ENCODE measurements at places on chromosomes 6 and 20.

GRCh38 chr20:33733654-33734576 lies 2.1 kb downstream of the ZNF341 start:
- no peak for DNase-seq

DNA sequence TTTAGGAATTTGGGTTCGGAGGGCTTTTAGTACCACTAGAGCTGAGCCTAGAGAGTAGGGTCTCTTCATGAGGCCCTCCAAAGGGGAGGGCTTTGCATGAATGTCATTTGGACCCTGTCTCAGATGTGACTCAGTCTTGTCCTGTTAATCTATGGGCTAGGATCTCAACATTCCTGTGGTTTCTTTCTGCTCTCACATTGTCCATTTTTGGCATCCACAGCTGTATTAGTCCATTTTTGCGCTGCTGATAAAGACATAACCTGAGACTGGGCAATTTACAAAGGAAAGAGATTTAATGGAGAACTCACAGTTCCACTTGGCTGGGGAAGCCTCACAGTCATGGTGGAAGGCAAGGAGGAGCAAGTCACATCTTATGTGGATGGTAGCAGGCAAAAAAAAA lies 61.0 kb downstream of the CRYBG1 start:
- no peak for DNase-seq

DNA sequence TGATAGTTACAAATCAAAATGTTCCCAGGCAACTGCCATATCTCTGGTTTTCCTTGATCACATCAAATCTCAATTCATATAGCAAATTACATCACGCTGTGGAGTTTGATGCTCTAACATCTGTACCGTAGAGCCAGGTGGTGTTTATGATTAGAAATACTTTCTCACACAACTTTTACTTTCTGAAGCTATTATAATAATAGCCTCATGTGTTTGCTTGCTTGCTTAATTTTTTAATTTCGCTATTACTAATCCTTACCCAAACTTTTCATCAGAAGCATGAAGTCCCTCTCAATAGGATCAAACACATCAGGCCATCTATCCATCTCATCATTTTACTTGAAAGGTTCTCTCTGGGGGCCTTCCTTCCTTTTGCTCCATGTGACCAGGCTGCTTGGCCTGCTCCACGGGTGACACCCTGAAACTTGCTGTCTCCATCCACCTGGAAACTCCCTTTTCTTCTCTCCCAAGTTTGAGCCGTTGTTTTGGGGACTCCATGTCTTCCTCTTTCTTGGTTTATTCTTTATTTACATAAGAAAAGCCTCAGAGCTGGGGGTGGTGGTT lies 75.4 kb downstream of the ADAT2 start:
- no peak for DNase-seq

GRCh38 chr6:36642913-36643817 lies 35.3 kb upstream of the CDKN1A start:
- DNase-seq, result no peak

GRCh38 chr6:92767101-92767500 lies 652.3 kb downstream of the EPHA7 start:
- no peak for DNase-seq

DNA sequence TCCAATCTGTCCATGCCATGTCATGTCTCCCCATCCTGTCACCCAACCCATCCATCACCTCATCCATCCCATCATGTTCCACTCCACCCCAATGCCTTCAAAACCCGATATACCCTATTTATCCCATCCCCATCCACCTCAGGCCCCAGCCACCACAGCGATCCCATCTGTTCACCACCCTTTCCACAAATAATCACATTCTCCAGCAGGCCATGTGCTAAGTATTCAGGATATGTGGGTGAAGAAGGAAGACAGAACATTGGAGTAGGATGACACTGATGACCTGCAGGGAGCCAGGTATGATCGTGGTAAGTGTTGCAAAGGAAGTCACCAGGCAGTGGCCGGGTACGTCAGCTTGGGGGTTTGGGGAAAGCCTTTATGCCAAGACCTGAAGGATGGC lies 48.8 kb downstream of the NPEPL1 start:
- no peak for DNase-seq

- no peak for DNase-seq
Observed at GRCh38 chr6:2659882-2660281, 90.8 kb downstream of the MYLK4 start.

- no peak for DNase-seq
Observed at GRCh38 chr20:40986774-40987173, 41.8 kb upstream of the TOP1 start.

- DNase-seq, result peak; percentile 4
Observed at GRCh38 chr6:142746524-142746923, 198.5 kb downstream of the HIVEP2 start.

DNA sequence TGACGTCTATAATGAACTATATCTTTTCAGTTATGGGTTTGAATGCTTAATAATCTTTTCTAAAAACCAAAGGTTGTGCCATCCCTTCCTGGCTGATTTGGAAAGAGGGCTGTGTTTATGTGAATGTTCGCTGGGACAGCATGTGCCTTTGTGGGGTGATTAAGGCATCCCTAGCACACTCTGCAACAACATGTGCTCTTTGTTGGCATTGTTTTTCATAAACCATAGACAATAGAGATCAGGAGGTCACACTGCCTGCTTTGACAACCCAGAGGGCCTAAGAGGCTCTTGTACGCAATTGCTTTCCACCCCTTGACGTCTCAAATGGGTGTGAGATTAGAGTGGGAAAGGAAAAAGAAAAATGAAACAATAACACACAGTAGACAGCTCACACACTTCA lies 116.0 kb downstream of the LRRC1 start:
- no peak for DNase-seq

GRCh38 chr6:111199935-111200334 lies 112.6 kb downstream of the SLC16A10 start:
- no peak for DNase-seq

DNA sequence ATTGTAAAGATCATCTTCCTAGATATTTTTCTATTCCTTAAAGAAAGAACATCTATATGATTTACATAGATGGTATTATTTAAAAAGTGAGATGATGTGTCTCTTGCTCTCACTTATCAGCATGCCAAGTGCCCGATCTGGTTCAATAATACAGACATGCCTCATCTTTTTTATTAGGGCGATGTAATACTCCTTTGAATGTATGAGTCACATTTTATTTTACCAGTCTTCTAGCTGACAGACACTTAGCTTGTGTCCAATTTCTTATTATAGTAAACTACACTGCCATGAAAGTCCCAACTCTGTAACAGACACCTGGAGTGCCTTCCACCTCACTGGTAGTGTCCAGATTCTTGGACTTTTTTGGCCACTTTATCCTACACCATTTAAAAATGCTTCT lies 586.6 kb upstream of the BTBD3 start:
- DNase-seq, result no peak

DNA sequence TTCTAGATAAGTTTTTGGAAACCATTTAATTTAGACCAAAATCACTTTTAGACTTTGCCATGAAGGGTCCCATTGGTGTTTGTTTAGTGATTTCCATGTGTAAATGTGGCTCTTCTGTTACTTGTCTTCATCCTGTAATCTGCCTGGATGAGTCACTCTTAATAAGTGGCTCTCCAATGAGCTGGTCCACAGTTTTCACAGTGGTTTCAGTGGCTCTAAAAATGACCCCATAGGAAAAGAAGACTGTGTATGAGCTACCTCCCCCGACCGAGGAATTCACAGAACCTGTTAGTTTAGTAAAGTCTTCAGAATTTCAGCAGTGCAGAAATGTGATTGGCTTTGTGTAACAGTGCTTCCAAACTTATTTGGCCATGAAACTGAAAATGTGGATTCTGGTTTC lies 492.0 kb upstream of the MARCKS start:
- DNase-seq, result no peak

DNA sequence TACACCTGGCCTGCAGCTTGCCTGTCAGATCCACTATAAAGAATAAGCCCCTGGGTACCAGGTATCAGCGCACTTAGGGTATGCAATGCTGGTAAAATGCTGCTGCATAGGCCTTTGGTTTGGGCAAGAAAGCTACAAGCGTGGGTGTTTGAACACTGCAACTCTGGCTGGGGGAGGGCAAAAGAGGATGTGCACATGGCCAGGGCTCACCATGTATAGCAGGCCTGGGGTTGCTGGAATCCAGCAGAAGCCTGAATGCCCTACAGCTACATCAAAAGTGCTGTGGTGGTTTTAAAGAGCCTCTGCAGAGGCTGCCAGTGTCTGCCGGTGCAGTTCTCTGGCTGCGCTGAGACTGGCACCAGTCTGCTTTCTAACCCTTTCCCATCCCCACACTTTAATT lies 51.7 kb downstream of the UQCC1 start:
- no peak for DNase-seq

DNA sequence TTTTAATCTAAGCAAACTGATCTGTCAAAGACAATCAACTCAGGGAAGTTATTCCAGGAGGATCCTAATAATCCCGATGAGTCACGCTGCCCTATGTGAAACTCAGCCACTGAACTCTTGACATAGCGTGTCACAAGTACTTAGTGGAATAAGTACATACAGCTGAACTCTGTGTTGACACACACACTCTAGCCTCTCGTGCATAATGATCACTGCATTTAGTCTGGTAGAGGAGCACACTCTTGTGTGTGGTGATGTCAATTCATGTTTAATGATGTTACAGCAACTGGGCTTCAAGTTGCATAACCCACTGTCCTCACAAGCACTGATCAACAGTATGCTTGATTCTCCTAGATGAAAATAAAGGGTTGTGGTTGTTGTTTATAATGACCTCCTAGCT lies 148.3 kb downstream of the HACE1 start:
- no peak for DNase-seq

DNA sequence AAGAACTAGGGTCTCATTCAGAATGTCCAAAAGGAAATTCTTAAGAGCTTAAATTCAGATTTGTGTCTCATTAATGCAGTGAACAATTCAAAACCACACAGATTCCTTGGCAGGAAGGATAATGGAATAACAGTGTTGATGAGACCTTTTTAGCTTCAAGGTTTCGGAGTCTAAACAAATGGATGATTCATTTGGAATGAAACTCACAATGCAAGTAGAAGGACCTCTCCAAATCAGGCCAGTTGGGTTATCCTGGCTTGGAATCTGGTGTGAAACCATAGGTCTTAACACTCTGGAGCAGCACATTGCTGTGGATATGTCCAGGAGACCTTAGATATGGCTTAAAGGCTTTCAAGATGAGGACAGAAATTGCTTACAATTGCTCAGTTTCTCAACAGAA lies 44.9 kb downstream of the KCTD20 start:
- no peak for DNase-seq

DNA sequence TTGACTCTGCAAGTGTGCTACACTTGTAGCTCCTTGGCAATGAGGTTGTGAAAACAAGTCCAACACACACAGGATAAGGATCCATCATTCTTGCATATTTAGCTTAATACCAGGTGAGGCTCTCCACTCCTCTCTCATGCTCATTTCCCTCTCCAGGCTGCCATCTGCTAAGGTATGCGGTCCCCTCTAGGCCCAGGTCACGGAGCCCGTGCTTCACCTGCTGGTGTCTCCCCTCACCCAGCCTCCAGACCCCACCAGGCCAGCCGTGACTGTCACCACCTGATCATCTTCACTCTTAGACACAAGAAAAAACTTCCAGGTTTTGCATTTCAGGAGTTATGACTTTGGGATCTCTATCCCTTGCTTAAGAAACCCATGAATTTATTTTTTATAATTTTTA lies 14.2 kb upstream of the NCR2 start:
- DNase-seq, result no peak

- DNase-seq, result no peak
Observed at GRCh38 chr6:4916954-4917561, 86.8 kb downstream of the RPP40 start.

GRCh38 chr6:80165143-80165542 lies 58.7 kb downstream of the BCKDHB start:
- no peak for DNase-seq

- DNase-seq, result no peak
Observed at GRCh38 chr6:163149279-163149848, 265.2 kb upstream of the QKI start.

GRCh38 chr6:40807484-40807883 lies 220.3 kb upstream of the LRFN2 start:
- no peak for DNase-seq

DNA sequence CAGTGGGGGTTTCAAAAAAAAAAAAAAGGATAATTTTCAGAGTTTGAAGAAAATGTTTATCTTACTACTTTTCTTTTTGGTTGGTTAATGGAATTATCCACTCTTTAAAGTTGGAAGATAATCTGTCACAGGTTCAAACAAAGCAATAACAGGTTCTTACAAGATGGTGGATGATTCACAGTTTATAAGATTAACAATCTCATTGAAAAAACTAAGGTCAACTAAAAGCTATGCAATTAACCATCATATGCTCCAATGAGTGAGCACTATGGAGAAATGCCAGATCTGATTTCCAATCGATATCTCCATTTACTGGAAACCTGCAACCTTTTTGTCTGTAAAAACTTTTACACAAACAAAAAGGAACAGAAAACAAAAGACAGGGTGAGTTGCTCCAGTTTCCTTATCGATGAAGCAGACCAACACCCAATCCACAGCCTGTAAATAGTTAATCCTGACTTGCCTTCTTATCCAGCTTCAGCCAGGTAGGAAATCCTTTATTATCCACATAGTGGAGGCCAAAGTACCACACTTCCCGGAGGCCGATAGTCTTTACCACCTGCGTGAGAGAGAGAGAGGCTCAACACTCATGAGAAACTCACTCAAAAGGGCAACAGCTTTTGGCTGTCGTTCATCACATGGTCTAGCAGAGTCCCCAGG lies 32.4 kb downstream of the EZR start:
- DNase-seq, result no peak

DNA sequence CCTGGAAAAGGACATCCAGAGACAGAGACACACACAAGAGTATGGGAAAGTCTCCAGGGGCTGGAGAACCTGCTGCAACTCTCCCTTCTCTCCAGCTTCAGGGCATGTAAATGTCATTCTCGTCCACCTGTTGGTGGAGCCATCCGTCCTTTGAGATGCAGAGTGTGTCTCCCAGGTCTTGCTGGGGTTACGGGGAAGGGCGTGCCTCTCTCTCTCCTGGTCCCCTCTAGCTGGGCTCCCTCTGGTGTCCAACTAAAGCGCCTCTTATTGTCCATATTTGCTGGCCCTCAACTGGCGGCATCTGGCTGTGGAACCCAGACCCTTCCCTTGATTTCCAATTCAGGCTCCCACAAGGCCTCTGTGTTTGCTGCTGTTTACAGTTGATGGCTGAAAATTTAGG lies 244.1 kb downstream of the BMP7 start:
- no peak for DNase-seq

DNA sequence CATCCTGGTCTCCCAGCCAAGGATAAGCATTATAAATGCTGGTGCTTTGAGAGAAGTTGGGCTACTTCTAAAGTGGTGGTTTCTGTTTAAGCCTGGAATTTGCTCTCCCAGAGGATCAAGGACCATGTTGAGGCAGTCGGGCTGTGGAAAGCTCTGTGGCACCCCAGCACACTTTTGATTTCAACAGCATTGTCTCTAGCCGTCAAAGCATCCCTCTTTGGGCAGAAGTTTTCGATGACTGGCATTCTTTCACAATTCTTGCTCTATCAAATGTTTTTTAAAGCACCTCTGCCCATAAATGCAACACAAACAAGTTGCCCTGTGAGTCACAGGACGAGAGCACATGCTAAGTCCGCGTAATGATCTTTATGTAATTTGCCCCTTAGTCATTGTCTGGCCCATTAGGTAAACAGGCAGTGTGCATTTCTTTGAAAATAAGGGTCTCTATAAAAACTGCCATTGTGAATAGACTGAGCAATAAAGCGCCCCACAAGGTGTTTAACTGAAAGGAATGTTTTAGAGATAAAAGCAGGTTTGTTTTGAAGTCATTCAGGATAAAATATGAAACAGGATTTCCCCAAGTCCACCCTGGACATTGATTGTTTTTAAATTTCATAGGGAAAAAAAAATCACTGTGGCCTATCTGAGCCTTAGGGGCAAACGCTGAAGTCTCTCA lies 44.7 kb upstream of the FOXQ1 start:
- DNase-seq, result no peak

- no peak for DNase-seq
Observed at GRCh38 chr6:83463886-83464285, 33.0 kb upstream of the ME1 start.
